ENCODE measurements at places on chromosomes 5 and 9.

DNA sequence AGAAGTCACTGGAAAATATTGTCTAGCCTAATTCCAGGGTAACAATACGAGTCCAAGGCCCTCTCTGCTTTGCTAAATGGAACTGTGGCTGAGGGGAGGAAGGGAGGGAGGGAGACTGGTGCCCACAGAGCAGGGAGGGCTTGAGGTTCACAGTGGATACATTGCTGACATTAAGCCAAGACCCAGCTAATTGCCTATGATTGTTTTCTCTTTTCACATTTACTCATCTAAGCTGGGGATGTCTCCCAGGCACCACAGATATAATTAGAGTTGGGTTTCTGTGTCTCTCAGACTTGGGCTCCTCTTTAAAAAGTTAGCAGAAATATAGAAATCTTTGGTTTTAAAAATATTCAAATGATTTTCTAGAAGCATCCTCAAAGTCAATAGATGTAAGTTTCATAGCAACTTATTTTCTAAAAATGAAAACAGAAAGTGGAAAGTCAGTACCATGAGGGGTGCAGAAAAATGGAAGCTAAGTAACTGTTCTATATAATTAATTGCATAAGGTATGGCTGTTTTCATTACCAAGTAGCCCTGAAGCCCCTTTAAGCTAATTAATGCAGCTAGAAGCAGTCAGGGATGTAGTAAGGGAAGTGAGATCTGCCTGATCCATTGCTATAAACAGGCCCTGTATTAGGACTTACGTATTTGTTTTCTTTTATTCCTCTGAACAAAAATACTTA lies 259.8 kb downstream of the NDUFS4 start:
- no peak for DNase-seq

- no peak for DNase-seq
Measured at GRCh38 chr9:32426278-32426939, 42.0 kb downstream of the ACO1 start.

GRCh38 chr5:50547303-50547702 lies 106.2 kb upstream of the EMB start:
- no peak for DNase-seq

DNA sequence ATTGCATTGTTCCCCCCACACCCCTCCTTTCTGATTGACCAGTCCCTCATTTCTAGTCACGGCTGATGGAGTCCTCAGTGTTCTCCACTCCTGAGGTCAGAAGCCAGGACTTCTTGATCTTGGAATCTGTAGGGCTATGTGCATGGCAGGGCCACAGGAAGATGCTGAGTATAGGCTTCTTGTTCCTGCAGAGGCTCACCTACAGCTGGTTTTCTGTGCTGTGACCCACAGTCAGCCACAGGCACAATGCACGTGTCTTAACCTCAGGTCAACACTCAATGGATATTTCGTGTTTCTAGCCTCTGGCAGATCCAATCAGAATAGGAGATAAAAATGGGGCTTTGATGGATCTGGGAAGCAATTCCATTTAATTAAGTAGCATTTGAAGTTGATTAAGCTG lies 14.3 kb upstream of the CXCL14 start:
- no peak for DNase-seq

DNA sequence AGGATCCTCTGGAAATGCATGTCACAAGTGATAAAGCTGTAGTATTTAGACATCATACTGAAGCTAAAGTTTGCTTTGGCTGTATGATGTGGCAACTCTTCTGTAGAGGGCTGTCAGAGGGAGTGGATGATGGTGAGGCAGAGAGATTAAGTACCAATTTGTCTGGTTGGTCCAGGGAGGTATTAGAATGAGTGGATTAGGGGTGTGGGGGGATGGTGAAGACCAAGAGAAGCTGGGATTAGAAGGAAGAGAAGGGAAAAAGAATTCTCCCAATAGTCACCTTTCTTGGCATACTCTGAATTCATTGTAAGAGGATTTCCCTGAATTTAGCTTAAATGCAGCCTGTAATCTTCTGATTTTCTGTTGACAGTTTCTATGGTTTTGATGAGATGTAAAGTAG lies 3.6 kb downstream of the PCDHAC2 start:
- DNase-seq = no peak

GRCh38 chr9:2427120-2427891 lies 194.3 kb upstream of the VLDLR start:
- DNase-seq = no peak
